Astrocyte (in vitro differentiated cells and primary cell): ENCODE measurements at places on chromosomes 1 and 21. TPM values are rescaled to one million over a fixed set of nuclear protein-coding genes. Genes with fewer than 3 reads are reported as not detected.

GRCh38 chr1:184828369-184828717 is 73.7 kb upstream of the EDEM3 start:
- no peak for DNase-seq

The HHIPL2 gene
- total RNA-seq: 0.16 and 0.50 TPM in 2 replicates

The C4BPB gene
- total RNA-seq: 0.25 and 0.36 TPM in 2 replicates

The MYOG gene
- total RNA-seq: not detected in 2 replicates

DNA sequence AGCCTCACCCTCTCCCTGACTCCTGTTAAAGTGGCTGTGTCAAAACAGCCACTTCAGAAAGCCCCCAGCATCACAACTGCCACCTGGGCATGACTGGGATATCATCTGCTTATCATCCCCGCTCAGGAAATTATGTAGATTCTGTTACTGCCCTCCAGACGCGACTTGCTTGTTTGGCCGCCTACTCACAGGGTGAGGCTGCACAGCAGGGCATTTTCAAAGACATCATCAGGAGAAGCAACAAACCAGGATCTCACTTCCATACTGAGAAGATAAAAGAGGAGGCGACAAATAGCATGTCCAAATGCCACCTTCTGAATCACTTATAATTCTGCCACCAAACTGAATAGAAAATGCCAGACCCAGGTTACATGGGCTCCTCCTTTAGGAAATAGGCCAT is 94.8 kb downstream of the MIS18A start:
- DNase-seq: no peak

DNA sequence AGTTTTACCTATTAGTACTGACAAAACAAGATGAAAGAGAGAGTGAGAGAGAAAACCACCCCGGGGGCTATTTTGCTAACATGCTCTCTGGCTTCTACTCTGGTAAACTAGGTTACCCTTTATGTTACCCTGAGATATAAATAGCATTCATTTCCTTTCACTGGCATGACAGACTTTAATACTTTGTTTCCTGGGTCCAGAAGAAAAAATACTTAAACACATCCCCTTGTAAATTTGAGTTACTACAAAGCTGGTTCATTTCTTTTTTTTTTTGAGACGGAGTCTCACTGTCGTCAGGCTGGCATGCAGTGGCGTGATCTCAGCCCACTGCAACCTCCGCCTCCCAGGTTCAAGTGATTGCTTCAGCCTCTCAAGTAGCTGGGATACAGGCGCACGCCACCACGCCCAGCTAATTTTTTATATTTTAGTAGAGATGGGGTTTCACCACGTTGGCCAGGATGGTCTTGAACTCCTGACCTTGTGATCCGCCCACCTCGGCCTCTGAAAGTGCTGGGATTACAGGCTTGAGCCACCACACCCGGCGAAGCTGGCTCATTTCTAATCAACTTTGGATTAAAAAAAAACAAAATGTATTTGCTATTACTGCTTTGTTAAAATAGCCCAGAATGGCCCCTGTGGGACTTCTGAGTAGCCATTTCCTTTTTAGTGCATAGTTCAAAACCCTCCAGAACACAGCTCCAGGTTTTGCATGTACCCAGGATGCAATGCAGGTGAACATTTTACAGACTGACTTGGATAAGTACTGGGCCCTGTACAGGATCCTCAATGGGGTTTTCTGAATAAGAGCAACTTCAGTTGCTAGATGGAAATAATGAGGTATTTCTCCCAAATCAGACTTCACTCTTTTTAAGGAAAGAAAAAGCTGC is 20.6 kb downstream of the INPP5B start:
- DNase-seq: no peak

DNA sequence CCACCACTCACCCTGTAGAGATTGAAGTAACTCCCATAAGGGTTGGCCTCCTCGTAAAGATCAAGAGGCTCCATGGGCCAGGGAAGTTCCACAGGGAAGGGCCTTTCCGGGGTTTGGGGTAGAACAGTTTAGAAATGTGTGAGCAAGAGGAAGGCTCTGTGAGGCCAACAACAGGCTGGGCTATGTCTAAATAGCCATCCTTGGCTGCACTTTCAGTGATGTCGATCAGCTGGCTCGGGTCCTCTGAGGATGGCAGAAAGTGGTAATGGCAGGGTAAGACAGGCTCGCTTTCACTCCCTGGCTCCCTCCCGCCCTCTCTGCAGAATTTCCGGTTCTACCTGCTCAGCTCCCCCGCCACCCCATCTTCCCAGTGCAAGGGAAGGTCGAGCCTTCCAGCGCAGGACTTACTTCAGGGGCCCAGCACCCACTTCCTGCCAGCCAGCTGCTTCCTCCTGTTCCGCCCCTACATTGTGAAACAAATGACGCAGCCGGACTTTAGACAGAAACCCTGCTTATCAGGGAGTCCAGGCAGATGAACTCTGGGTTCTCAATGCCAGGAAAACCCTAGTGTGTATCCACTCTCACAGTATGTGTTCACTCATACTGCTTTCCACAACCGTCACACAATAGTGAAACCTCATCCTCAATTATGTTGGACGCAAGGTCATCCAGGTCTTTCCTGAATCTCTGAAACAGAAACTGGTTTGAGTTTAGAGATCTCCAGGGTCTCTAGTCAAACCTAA is 7.3 kb downstream of the F11R start:
- peak; percentile 46 for DNase-seq
